ENCODE measurements at places on chromosomes 4 and X.

DNA sequence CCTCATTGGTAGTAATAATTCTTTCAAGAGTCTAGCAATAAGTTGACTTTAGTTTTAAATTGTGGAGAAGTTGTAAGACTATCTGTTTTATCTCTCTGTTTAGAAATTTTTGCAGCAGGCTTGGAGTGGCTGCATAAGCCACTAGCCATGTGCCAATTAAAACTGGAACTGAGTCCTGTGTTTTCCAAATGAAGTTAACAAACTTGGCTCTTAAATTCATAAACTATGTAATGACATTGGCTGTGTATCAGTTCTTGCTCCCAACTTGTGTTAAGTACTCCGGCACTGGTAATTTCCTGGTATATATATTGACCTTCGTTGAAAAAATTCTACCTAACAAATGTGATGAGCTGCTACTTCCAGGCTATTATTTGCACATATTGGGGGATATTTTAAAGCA lies 420.4 kb downstream of the GBA3 start:
- H3K27me3 ChIP-seq = peaks cover 5% of the 10 kb centered on the region
- no peaks in the 10 kb centered on the region for H3K4me1 ChIP-seq
- no peak for DNase-seq
- no peak overlapping the region for H3K27ac ChIP-seq
- no peak overlapping the region for H3K4me3 ChIP-seq
- H3K36me3 ChIP-seq = no peaks in the 10 kb centered on the region

DNA sequence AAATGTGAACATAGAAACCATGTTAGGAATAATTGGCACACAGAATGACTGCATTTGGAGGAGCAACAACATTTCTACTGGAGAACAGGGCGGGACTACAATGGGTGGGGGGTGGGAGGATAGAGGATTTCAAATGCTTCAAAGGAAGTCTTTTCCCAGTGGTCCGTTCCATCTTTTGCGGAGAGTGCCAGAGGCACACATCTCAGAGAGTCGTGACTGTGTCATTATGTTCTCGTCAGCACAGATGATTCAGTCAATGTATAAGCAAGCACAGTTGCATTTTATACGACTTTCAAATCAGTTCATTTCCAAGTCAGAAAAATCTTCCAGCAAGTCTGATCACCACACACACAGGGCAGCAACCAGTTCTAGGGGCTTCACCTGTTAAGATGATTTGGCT lies 22.7 kb upstream of the GPR50 start:
- H3K27ac ChIP-seq = no peak overlapping the region
- no peaks in the 10 kb centered on the region for H3K4me1 ChIP-seq
- no peak overlapping the region for H3K4me3 ChIP-seq
- no peaks in the 10 kb centered on the region for H3K36me3 ChIP-seq
- H3K27me3 ChIP-seq = peaks cover 46% of the 10 kb centered on the region
- no peak for DNase-seq

- no peak overlapping the region for H3K4me3 ChIP-seq
- no peak overlapping the region for H3K27ac ChIP-seq
- no peaks in the 10 kb centered on the region for H3K36me3 ChIP-seq
- no peaks in the 10 kb centered on the region for H3K4me1 ChIP-seq
Measured at GRCh38 chr4:156865451-156865850, 106.1 kb downstream of the PDGFC start.

- peak overlapping the region; percentile 11 for H3K4me3 ChIP-seq
- no peaks in the 10 kb centered on the region for H3K4me1 ChIP-seq
- H3K27me3 ChIP-seq = no peaks in the 10 kb centered on the region
- no peaks in the 10 kb centered on the region for H3K36me3 ChIP-seq
Measured at GRCh38 chrX:135981668-135982067, 3.6 kb upstream of the SLC9A6 start.

DNA sequence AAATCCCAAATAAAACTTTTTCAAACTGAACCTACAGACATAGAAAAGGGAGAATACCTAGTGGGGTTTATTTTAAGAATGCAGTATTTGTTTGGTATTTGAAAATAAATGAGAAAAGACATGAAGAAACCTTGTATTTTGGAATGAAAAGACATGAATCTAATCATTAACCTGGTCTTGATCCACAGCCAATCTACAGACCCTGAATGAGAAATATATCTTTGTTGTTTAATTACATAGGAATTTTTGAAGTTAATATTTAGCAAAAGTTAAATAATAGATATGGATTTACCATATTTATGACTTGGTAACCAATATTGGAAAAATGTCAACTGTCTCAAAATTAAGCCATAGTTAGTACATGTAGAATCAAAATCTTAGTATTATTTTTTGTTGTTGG lies 76.8 kb downstream of the MAGEA10 start:
- no peak overlapping the region for H3K27ac ChIP-seq
- H3K36me3 ChIP-seq = no peaks in the 10 kb centered on the region
- no peaks in the 10 kb centered on the region for H3K27me3 ChIP-seq
- no peaks in the 10 kb centered on the region for H3K4me1 ChIP-seq

- no peaks in the 10 kb centered on the region for H3K4me1 ChIP-seq
- no peak overlapping the region for H3K27ac ChIP-seq
- H3K36me3 ChIP-seq = no peaks in the 10 kb centered on the region
- no peaks in the 10 kb centered on the region for H3K27me3 ChIP-seq
- DNase-seq = no peak
Measured at GRCh38 chr4:23484689-23485088, 405.2 kb downstream of the PPARGC1A start.

- no peak overlapping the region for H3K27ac ChIP-seq
- H3K4me1 ChIP-seq = no peaks in the 10 kb centered on the region
- no peaks in the 10 kb centered on the region for H3K36me3 ChIP-seq
- peaks cover 13% of the 10 kb centered on the region for H3K27me3 ChIP-seq
Measured at GRCh38 chr4:154714339-154715040, 29.3 kb upstream of the LRAT start.

GRCh38 chr4:161664740-161665139 lies 499.1 kb downstream of the FSTL5 start:
- no peaks in the 10 kb centered on the region for H3K4me1 ChIP-seq
- DNase-seq = no peak
- no peaks in the 10 kb centered on the region for H3K36me3 ChIP-seq
- H3K4me3 ChIP-seq = no peak overlapping the region
- no peak overlapping the region for H3K27ac ChIP-seq

GRCh38 chr4:76896614-76897535 lies 1.1 kb downstream of the SOWAHB start:
- H3K27ac ChIP-seq = no peak overlapping the region
- peak overlapping the region; percentile 71 for H3K4me3 ChIP-seq
- peaks cover 50% of the 10 kb centered on the region for H3K27me3 ChIP-seq
- H3K4me1 ChIP-seq = peaks cover 10% of the 10 kb centered on the region
- no peak for DNase-seq

DNA sequence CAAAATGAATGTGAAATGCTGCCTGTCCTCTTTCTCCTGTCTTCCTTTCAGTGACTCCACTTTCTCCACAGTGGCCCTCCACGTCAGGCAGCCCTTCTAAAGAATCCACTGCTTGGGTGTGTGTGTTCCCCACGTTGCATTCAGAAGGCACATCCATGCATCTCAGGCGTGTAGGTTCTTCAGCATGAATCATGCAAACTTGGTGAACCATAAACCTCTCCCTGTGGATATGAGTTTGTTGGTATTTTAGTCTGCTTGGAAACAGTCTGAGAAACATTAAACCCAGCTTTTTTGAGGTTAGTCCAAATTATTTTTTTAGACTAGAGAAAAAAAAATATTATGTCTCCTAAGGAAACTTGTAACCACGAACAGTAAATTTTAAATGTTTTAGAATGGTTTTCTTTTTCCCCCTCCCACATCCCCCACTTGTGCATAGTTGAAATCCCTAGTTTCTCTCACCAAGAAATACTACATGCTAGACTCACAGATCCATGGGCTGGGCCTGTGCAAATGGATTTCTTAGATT lies 251.6 kb downstream of the CBR4 start:
- peaks cover 34% of the 10 kb centered on the region for H3K36me3 ChIP-seq
- no peak for DNase-seq
- no peak overlapping the region for H3K4me3 ChIP-seq
- no peaks in the 10 kb centered on the region for H3K27me3 ChIP-seq
- H3K27ac ChIP-seq = no peak overlapping the region

DNA sequence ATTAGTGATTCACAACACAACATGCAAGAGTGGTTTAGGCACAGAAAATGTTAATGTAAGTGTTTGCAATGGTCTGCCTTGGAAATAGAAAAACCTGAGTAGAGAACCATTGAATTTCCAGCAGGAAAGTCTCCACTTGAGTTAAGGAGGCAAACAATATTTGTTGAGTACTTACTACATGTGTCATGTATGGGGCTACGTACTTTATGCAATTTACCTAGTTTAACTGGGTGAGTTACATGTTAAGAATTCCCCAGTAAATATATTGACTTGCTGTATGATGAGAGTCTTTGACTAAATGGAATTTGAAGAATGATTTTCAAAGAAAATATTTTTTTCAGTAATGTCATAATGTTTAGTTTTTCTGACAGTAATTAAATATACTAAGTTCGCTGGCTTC lies 7.8 kb upstream of the NPNT start:
- DNase-seq = no peak
- H3K4me1 ChIP-seq = no peaks in the 10 kb centered on the region
- no peak overlapping the region for H3K27ac ChIP-seq
- H3K27me3 ChIP-seq = peaks cover 39% of the 10 kb centered on the region

- no peaks in the 10 kb centered on the region for H3K36me3 ChIP-seq
- no peak for DNase-seq
- no peak overlapping the region for H3K4me3 ChIP-seq
- H3K27ac ChIP-seq = no peak overlapping the region
- H3K27me3 ChIP-seq = no peaks in the 10 kb centered on the region
Measured at GRCh38 chr4:44149282-44149681, 299.3 kb downstream of the KCTD8 start.

- H3K4me1 ChIP-seq = no peaks in the 10 kb centered on the region
- no peak overlapping the region for H3K4me3 ChIP-seq
- no peaks in the 10 kb centered on the region for H3K36me3 ChIP-seq
- no peak overlapping the region for H3K27ac ChIP-seq
- no peaks in the 10 kb centered on the region for H3K27me3 ChIP-seq
Measured at GRCh38 chr4:32000846-32001488, 1280.8 kb downstream of the PCDH7 start.

- H3K27ac ChIP-seq = no peak overlapping the region
- no peak for DNase-seq
- H3K4me3 ChIP-seq = no peak overlapping the region
- no peaks in the 10 kb centered on the region for H3K27me3 ChIP-seq
Measured at GRCh38 chrX:153805436-153805835, 11.0 kb downstream of the SSR4 start.

DNA sequence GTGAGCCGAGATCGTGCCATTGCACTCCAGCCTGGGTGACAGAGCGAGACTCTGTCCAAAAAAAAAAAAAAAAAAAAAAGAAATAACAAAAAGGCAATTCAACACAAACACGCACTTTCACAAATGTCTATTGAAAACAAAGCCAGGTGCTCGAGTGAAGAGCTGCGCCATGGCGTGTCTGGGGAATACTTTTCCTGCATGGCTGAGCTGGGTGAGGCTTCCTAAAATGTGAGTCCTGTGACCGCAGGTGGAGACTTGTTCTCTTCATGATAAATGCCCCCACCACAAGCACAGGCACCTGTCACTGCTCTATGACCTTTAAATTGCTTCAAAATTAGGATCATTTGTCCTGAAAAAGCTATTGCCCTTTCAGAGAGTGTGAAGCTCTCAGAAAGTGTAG lies 4.0 kb upstream of the ABLIM2 start:
- H3K27ac ChIP-seq = no peak overlapping the region
- H3K36me3 ChIP-seq = no peaks in the 10 kb centered on the region
- H3K27me3 ChIP-seq = peaks cover 25% of the 10 kb centered on the region
- peaks cover 22% of the 10 kb centered on the region for H3K4me1 ChIP-seq
- DNase-seq = no peak
- H3K4me3 ChIP-seq = no peak overlapping the region

DNA sequence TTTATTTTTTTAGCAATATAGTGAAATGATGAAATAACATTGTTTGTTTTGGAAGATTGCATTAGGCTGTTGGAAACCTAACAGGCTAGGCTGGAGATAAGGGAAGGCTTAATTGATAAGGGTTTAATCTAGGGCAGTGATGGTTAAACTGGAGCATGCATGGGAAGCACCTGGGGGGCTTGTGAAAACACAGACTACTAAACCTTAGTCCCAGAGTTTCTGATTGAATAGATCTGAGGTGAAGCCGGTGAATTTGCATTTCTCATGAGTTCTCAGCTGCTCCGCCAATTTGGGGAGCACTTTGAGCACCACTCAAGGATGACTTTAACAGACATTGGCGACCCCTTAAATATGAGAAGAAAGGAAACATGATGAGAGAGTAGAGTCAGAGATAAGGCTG lies 11.5 kb downstream of the STK26 start:
- H3K27me3 ChIP-seq = no peaks in the 10 kb centered on the region
- DNase-seq = no peak
- peaks cover 32% of the 10 kb centered on the region for H3K4me1 ChIP-seq
- H3K36me3 ChIP-seq = peaks cover 8% of the 10 kb centered on the region

GRCh38 chrX:115372152-115372551 lies 82.6 kb downstream of the LUZP4 start:
- peaks cover 30% of the 10 kb centered on the region for H3K4me1 ChIP-seq
- H3K4me3 ChIP-seq = peak overlapping the region; percentile 16
- no peaks in the 10 kb centered on the region for H3K36me3 ChIP-seq
- H3K27ac ChIP-seq = peak overlapping the region; percentile 79
- no peak for DNase-seq

DNA sequence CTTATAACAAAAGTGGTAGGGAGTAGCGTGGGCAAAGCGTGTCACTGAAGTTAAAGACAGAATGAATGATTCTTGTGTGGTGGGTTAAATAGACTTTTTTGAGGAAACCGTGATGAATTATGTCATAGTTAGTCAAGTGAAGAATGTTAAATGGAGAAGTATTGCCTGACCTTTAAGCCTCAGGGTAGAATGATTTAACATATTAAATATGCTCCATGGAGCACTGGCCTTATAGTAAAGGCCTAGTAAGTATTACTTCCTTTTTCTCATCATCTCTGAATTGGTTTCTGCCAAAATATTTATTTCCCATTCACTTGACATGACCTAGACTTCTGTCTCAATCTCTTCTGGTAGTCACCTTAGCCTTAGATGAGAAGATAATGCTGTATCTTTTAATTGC lies 23.7 kb downstream of the MAGEB1 start:
- H3K27me3 ChIP-seq = no peaks in the 10 kb centered on the region
- no peak for DNase-seq
- no peak overlapping the region for H3K27ac ChIP-seq
- no peak overlapping the region for H3K4me3 ChIP-seq

DNA sequence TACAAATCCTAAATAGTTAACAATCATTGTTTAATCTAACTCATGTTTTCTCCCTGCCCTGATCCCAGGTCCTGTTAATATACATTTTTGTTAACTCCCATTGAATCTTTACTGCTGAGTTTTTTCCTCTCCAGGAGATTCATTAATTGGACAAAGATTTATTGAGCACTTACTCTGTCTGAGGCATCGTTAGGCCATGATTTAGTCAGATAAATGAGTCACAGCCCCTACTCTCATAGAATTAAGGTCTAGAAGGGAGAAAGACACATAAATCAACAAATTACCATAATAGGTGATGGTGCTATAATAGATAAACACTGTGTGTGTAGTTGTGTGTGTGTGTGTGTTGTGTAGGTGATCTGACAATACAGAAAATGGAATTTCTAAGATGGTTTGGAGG lies 112.5 kb downstream of the MAPK10 start:
- DNase-seq = no peak
- H3K36me3 ChIP-seq = no peaks in the 10 kb centered on the region
- H3K4me1 ChIP-seq = no peaks in the 10 kb centered on the region
- no peaks in the 10 kb centered on the region for H3K27me3 ChIP-seq

All from type B pancreatic cell (in vitro differentiated cells).